ENCODE measurements at places on chromosomes 6 and 20.

DNA sequence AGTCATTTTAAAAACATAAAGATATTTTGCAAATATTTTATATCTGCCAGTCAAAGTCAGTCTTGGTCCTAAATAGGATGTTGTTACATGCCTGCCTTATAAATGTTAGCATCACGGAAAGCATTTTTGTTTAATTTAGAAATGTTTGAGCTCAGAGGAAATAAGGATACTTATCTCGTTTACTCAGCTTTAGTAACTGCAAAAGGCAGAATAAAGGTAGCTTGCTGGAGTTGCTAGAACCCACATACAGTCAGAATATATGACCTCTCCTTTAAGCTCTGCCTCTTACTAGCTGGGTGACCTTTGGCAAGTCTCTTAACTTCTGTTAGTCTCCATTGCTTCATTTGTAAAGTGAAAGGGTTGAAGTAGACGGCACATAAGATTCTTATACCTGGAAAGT lies 867.3 kb downstream of the KIF16B start:
- no peak for DNase-seq

GRCh38 chr6:84554074-84554473 lies 210.3 kb downstream of the TBX18 start:
- DNase-seq, result no peak

DNA sequence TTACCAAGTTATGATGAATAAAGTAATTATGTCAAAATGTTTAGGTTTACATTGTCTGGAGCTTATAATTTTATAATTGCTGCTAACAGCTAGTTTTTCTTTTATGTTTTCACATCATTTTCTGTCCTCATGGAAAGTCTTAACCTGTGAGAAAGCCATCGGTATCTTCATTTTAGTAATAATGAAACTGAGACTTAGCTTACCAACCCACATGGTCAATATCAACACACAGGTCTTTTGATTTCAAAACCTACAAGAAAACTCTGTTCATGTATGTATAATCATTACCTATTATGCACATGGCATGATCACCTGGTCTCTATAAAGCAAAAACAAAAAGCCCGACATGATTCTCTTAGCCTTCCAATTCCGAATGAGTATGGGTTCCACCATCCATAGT lies 61.9 kb downstream of the KCNQ5 start:
- DNase-seq, result no peak

- no peak for DNase-seq
Measured at GRCh38 chr6:74879234-74879633, 326.6 kb downstream of the COL12A1 start.

DNA sequence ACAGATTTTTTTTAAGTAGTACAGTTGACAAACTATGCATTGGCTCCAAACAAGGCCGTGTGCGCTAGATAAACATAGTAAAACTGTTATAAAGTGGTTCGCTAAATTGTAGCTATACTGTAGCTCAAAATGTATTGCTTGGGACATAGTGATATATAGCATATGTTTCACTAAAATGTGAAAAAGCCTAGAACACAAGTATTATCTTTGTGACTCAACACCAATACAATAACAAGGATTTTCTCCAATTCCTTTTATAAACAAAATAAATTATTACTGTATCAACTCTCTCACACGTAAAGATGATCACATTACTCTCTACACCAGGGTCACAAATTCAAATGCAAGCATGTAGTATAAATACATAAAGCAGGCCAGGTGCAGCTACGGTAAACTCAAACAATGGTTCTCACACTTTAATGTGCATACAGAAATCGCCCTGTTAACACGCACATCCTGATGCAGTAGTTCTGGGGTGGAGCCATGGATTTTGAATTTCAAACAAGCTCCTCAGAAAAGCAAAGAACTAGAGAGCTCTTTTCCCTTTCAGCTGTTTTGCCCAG lies 214.6 kb downstream of the GMDS start:
- DNase-seq, result no peak

DNA sequence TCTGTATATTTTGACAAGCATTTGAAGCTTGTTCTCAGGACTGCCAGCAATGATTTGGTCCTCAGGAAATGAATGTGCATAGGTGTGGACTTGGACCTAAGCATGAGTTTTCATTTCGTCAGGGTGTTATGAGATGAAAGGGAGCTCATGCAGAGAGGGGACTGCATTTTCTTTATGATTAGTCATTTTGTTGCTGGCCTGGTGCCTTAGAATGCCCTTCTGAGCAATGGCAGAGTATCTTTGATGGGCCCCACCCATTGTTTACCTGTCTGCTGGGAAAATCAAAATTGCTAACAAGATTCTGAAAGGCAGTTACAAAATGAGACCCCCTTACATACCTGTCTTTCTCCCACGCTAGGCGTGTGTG lies 51.5 kb upstream of the MTHFD1L start:
- DNase-seq, result no peak

- no peak for DNase-seq
Measured at GRCh38 chr20:50628332-50628731, 63.0 kb downstream of the RIPOR3 start.

DNA sequence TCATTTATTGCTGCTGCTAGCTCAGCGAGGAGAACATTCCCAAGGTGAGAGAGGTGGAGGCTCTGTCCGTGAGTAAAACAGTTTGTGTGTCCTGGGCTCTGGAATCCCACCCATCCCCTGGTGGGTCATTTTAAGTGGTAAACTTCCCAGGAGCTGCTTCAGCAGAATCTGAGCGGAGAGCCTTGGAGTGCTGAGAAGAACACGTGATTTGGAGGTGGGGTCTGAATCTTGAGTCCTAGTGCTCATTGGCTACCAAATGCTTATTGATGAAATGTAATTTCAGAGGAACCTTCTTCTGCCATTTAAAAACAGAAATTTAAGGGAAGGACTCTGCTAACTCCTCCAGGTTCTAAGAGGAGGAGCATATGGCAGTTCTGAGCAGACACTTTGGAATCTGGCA lies 132.4 kb downstream of the CDH26 start:
- DNase-seq, result no peak

GRCh38 chr6:157546321-157546720 lies 165.3 kb downstream of the ZDHHC14 start:
- no peak for DNase-seq

GRCh38 chr20:32474009-32474716 lies 111.0 kb downstream of the NOL4L start:
- no peak for DNase-seq

DNA sequence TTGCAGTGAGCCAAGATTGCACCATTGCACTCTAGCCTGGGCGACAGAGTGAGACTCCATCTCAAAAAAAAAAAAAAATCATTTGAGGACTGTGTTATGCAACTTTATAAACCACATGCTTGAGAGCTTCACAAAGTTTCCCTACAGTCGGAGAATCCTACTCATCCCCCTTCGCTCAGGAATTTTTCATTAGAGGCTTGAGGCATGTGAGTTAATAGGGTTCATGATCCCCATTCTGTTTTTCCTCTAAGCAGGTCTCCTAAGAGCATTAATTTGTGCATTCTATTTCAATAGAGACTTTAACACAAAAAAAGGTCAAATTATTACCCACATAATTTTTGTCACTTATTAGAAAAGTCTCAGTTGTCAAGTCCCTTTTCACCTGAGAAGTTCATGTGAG lies 103.7 kb upstream of the SOX4 start:
- DNase-seq, result no peak

Measured in activated gamma-delta T cell treated with Interleukin-2 at 50 U/mL for 16 hours (primary cell).